ENCODE measurements at places on chromosomes 2 and 18.

- no peak for DNase-seq
These were observed 1082.3 kb upstream of the TMEFF2 start for GRCh38 chr2:193276988-193277387.

DNA sequence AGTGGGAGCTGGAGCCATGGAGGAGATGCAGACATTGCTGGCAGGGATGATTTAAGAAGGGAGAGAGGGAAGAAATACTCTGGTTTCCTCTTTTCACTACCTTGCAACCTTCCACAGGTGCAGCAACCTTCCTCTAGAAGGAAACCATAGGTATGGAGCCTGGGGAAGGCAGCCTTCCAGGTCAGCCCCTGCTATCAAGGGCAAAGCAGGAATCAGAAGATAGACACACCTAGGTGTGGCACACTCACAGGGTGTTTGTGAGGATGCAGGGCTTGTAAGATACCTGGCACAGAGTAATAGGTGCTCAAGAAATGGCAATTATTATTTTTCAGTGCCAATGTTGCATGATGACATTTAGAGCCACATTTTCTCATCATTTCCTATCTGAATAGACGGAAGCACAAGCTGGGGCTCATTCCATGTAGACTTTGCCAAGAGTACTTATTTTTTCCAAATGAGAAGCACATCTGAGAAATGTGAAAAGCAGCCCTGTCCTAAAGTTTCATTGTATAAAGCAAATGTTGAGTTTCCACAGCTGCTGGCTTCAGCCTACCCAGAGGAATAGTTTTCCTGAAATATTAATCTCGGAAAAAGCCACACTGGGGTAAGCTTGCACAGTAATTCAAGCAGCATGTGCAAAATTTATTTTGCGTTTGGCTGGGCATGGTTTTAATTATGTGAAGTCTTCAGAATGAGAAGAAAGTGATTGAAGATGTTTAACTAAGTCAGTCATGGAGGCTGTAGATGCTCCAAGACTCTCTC lies 20.6 kb downstream of the EVA1A start:
- DNase-seq = no peak

DNA sequence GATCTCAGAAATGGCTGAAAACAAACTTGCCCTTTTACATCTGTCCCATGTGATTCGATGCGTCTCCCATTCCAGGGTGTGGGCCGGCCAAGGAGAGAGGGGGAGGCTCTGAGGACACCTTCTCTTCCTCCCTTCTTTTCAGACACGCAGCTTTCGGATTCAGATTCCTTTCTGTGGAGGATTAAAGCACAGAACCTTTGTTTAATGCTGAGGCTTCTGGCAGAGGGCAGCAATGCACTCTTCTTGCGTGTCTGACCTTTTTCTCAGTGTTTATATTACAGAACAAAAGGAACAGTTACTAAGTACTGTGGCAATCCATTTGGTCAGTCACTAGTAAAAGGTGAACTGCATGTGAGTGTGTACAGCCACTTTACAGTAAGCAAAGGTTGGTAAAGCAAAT lies 268.9 kb upstream of the CCDC68 start:
- no peak for DNase-seq

GRCh38 chr2:156385242-156385641 lies 50.9 kb upstream of the GPD2 start:
- DNase-seq = no peak

- no peak for DNase-seq
These were observed 39.5 kb downstream of the METTL8 start for GRCh38 chr2:171394164-171394740.

DNA sequence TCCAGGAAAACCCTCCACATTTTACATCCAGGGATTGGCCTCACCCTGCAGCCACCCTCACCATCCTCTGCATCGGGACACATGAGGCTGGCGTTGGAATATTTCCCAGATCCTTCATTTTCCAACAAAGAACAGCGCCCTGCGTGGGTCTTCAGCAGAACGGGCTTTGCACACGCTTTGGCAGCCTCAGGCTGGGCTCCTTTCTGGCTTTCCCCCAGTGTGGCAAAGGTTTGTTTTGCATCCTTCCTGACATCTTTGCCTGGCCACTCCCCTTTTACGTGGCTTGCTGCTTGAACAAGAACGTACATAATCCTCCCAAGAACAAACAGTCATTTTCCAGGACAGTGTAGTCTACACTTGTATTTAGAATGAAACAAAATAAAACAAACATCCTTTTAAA lies 25.6 kb upstream of the GREB1 start:
- DNase-seq = no peak

- no peak for DNase-seq
These were observed 246.5 kb downstream of the GALR1 start for GRCh38 chr18:77495982-77496690.

- no peak for DNase-seq
These were observed 133.6 kb downstream of the MBD2 start for GRCh38 chr18:54090856-54091255.

DNA sequence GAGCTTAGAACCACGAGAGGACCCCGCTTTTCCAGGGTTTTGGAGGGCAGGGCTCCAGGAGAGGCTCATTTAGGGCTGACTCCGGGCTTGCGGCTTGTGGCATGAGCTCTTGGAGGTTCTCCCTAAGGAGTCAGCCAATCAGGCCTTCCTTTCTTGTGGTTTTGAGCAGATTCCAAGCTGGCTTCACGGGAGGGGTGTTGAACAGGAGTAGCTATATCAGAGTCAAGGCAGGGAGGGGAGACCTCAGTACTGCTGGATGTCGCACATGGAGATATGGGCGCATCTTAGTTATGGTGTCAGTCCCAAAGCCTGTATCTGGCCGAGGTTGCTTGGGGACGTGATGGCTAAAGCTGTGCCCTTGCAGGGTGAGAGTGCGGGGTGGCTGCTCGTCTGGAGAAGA lies 98.6 kb downstream of the AGAP1 start:
- DNase-seq = no peak

- no peak for DNase-seq
These were observed 106.8 kb downstream of the ARHGAP28 start for GRCh38 chr18:6836331-6836730.

DNA sequence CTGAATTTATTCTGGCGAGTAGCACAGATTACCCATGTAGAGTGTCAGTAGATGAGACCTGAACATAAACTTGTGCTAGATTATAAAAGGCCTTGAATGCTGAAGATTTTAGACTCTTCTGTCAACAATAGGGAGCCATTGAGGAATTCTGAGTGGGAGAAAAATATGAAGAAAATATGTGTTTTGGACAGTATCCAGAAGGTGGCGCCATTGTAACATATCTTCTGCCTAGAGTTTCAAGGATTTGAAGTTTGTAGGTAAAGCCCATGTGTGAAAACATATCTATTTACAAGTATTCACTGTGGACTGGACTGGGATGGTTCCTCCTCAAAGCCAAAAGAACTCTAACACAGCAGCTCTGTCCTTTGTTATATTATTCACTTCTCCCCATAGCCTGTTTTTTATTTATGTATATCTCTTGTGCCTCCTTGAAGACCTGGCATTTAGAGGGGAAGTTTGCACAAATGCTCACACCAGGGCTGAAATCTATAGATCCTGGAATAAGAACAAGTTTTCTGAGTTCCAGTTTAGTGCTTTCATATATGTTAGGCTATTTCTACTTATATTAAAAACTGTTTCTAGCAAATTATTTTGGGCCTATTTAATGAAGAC lies 124.9 kb downstream of the RDH14 start:
- DNase-seq = no peak

- no peak for DNase-seq
These were observed 482.3 kb downstream of the TNS1 start for GRCh38 chr2:217520356-217521010.

DNA sequence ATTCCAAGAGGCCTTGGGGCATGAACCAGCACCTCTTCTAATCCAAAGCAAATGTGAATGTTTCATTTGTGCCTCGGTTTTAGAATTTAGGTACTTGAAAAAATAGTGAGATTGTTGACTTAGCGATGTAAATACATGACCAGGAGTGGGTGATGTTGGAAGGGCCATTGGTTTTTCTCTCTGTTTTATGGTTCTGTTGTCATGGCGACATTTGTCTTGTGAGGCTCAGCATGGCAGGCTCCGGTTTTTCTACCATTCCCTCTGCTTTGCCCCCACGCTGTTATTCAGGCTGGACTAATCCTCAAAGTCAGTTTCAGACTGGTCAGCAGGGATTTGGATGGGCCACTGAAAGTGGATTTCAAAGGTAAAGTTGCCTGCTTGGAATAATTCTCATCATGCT lies 255.4 kb downstream of the ALPK2 start:
- DNase-seq = no peak

DNA sequence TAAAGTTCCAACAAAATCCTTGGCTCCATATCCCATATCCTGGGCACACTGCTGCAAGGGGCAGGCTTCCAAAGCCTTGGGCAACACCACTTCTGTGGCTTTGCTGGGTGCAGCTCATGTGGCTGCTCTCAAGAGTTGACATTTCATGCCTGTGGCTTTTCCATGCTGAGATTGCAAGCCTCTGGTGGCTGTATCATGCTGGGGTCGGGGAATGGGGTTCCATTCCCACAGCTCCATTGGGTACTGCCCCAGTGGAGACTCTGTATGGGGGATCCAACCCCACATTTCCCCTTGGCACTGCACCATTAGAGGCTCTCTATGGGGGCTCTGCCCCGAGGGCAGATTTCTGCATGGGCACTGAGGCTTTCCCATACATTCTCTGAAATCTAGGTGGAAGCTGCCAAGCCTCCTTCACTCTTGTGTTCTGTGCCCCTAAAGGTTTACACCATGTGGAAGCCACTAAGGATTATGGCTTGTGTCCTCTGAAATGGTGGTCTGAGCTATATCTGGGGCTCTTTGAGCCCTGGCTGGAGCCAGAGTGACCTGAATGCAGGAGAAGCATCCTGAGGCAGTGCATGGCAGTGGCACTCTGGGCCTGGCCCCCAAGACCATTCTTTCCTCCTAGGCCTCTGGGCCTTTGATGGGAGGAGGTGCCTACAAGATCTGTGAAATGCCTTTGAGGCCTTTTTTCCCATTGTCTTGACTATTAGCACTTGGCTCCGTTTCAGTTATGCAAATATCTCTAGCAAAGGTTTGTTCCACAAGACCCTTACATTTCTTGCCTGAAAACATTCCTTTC lies 107.9 kb downstream of the PTGR3 start:
- no peak for DNase-seq

DNA sequence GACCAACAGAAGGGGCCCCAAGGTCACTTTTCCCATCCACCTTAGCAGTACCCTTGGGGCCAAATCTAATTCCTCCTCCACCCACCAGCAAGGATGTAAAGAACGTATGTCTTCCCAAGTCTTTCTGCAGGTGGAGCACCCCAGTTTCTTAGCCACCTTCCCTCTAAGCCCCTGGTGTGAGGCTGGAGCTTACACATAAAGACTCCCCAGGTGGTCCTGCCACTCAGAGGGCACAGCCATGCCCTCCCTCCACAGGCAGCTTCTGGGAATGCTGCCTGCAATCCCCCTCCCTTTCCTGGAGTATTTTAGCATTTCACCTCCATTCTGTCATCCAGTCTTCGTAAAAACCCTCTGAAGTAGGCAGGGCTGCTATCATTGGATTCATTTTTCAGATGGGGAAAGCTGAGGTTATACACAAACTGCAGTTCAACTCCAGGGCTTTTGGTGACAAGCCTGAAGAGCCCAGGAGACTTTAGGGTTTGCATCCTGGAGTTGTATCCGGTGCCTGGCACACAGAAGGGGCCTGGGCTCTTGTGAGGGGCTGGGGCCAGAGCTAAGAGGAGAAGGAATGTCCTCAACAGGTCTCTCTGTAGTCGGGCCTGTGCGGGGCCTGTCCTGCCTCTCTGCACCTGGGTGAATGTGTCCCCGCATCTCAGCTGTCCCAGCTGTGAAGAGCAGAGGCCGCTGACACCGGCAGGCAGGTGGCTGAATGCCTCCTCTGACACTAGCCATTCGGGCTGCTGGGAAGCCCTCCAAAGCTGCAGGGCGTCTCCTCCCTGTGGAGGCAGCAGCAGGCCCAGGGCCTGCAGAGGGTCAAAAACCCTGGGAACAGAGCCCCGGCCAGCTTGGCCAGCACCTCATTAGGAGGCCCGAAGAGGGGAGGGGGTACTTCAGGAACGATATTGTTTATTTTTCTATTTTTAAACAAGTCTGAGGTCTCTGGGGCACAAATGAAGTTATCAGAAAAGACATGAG lies 27.6 kb downstream of the CIB4 start:
- peak; percentile 50 for DNase-seq

DNA sequence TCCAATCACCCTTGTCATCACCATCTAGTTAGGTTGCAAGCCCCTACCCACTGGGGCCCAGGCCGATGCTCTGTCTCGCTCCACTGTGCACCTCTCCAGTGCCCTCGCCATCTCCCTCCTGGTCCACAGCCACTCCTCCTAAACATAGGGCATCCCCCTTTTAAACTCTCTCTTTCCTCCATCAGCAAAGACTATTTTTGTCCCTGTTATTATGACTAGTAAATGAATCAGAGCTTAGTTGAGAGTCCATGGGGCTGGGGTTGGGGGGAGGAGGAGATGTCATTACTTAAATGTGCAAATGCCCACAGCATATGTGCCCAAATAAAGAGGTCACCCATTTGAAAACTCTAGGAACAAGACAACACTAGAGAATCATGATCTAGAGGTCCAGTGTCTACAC lies 167.4 kb downstream of the TRABD2A start:
- no peak for DNase-seq

DNA sequence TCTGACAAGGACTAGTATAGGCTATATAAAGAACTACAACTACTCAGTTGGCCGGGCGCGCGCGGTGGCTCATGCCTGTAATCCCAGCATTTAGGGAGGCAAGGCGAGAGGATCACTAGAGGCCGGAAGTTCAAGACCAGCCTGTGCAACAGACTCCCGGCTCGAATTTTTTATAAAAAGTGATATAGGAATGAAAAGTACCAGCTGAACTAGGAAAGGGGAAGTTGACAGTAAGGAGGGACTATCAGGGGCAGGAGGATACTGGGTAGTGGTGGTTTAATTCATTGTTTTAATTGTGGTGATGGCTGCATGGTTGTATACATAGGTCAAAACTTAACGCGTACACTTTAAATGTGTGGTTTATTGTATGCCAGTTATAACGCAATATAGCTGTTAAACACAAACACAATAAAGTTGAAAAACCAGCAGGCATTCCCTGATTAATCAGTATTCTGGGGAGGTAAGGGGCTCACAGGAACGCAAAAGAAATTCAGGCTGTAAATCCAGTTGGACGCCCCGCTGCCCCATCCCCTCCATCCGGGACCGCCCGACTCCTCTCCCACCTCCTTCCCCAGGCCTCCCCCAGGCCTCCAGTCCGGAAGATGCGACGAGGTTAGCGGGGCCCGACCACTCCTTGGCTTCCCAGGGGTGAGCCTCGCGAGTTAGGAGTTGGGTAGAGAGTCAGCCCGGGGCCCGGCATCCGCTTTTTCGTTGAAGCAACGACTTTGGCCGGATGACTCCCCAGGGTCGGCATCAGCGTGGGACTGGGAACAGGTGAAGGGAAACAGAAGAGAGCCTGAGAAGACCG lies 746 bp upstream of the POLR1B start:
- peak; percentile 35 for DNase-seq

- no peak for DNase-seq
These were observed 26.6 kb upstream of the ITGA4 start for GRCh38 chr2:181430406-181431118.

- DNase-seq = no peak
These were observed 244.1 kb downstream of the LPIN1 start for GRCh38 chr2:11990576-11990975.

All from spinal cord (tissue), 10 donors.